Heart left ventricle (tissue), 16 donors: ENCODE measurements at places on chromosomes 1 and 21.

DNA sequence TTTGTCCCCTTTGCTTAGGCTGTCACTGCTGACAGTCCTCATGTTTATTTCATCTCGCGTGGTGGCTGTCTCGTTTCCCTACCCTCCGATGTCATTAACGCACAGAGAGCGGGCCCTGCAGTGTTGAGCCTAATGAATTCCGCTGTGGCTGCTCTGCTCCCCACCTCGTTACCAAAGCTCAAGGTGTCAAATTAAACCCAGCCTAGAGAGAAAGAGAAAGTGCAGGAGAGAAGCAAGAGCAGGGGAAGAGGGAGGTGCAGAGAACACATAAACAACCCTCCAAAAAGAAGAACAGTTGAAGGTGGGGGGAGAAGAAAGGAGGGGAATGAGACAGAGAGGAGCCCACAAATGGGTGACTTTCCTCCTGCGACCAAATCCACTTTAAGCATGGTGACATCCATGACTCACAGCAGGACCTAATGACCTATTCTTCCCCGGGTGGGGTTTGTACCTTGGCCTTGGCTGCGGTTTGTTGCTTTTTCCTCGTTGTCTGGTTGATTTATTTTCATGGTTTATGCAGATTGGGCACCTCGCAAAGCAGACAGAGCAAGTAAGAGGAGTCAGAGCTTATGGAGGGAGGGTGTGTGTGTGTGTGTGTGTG lies 92.5 kb downstream of the PBX1 start:
- no peak for DNase-seq

DNA sequence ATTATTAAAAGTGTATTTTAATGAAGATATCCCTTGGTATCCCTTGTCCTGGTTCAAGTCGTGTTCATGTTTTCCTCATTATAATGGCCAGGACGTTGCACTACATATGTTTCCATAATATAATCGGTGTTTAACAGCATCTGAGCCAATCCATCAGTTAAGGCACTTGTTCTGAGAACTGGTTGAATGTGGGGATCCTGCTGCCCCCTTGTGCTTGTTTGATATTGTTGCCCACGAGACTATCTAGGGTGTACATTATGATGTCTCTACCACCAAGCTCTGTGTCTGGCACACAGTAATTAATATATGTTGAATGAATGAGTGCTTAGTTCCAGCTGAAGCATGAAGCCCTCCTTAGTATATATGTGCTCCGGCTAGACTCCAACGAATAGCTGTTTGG lies 193.0 kb downstream of the CACNA1E start:
- peak; percentile 9 for DNase-seq

DNA sequence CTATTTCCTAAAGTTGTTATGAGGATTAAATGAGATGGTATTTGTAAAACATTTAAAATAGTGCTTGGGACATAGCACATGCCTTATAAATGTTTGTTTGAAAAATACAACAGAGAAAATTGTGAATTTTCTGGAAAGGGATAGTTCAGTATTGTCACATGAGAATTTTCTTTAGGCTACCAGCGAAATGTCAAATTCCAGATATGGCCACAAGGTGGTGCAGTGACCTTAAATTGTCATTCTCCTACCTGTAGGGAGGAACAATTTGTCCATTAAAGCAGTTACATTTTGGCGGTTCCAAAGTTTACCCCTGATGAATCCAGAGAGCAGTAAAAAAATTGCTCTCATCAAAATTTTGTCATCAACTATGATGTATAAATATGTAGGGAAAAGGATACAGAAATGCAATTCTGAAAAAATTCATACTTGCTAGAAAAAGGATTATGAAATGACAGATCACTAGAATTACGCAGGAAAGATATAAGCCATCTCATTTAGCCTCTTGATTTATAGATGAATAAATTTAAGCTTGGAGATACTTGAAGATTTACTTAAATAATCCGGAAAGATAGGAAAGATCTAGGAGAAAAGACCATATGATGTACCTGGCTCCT lies 50.2 kb upstream of the TSHB start:
- DNase-seq, result peak; percentile 38

- DNase-seq, result peak; percentile 85
Measured at GRCh38 chr1:15153184-15153841, at the start of gene TMEM51. TSS of gene TMEM51 (plus strand) at chr1:15153747. CDS start at chr1:15215088, 61,341 bp downstream.

DNA sequence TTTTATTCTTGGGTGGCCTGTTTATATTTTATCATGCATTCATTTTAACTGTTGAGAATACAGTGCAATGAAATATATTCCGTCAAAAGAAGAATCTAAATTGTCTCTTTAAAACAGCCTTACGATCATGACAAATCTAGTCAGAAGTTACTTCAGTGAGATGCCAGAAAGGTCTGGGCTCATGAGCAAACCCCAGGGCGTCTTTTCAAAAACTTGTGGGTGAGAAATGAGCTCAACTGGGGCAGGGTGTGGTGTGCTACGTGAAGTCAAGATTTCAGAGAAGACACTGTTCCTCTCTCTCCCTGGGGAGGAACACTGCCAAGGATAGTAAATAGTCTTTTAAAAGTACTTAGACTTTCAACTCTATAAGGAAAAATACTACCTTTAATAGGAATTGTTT lies 13.4 kb upstream of the UAP1 start:
- DNase-seq, result no peak

GRCh38 chr1:72942008-72942407 lies 659.7 kb upstream of the NEGR1 start:
- DNase-seq, result no peak

DNA sequence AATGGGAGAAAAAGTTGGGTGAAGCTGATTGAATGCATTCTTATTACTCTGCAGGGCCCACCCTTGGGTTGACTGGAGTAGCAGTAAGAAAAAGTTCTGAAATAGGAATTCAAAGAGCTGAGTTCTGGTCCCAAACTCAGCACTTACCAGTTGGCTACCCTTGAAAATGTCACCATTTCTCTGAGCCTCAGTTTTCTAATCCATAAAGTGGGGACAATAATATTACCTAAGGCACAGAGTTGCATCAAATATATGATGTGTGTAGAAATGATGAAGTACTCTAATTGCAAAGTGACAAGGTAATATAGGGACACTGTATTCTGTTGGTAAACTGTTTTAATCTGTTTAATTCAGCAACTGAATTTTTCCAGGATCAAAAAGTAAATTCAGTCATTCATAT lies 1.2 kb downstream of the LRRC52 start:
- no peak for DNase-seq

- DNase-seq, result no peak
Measured at GRCh38 chr1:167509587-167509986, 8.7 kb downstream of the CD247 start.

DNA sequence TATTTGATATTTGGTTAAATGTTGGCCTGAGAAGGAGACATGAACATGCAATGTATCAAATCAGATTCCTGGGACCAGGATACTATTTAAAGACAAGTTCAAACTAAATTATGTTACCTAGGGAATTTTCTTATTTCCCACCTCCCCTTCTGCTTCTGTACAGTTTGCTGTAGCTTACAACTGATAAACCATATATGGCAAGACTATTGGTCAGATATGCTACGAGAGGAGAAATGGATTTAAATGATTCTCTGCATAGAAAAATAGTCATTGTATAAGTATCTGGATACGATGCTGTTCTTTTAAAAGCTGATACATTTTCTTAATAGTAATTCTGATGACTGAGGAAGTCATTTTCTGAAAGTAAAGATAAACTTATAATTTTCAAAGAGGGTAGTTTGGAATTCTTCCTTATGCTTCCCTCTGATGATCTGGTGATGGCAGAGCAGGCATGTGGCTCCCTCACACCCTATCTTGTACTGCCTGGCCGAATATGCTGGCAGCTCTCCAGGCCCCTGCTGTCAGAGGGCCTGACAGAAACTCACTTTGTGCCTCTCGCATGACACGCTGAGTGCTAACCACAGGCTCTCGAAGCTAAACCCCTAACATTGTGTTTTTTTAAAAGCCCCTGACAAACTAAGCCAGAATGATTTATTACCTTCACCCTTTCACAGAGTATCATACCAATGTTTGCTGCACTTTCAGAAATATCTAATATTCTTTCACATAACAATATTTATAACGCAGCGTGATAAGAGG lies 19.4 kb downstream of the RRP15 start:
- peak; percentile 74 for DNase-seq

- no peak for DNase-seq
Measured at GRCh38 chr1:236083650-236084385, 18.9 kb upstream of the NID1 start.

DNA sequence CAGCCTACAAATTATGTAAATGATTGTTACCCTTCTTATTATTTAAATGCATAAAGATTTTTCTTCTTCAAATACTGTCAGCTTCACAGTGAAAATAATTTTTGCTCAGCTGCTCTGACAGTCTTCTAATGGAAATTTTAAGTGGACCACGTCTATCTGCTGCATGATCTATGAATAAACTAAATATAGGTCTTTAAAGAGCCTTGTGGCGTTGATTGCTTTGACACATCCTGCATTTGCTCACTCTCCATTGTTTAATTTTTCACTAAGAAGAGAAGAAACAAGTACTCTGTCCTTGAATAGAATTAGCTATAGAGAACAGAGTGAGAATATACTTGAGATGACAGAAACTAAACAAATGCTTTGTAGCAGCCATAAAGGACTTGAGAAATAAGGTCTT lies 826.1 kb downstream of the MRPL39 start:
- DNase-seq, result no peak

GRCh38 chr1:174534789-174535188 lies 87.0 kb downstream of the GPR52 start:
- DNase-seq, result no peak

- peak; percentile 80 for DNase-seq
Measured at GRCh38 chr1:11886986-11887665, 28.4 kb upstream of the NPPB start.

- DNase-seq, result no peak
Measured at GRCh38 chr1:29544406-29544805, 308.1 kb downstream of the PTPRU start.

- DNase-seq, result no peak
Measured at GRCh38 chr1:232009741-232010140, 383.2 kb downstream of the DISC1 start.

DNA sequence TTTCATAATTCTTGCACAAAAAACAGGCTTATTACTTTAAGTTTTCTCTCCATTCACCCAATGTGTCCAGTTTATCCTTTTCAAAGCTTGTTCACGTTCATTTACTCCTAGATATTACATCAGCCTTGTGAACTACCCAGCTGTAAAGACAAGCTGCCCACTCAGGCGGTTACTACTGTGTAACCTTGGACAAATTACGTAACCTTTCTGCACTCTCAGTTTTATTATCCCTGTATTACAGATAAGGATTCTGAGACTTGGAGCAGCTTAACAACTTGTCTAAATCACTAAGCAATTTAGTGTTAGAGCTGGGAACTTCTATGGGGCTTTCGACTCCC lies 20.5 kb upstream of the LPAR3 start:
- DNase-seq, result no peak

GRCh38 chr1:8992936-8993687 lies 33.1 kb downstream of the SLC2A7 start:
- no peak for DNase-seq

GRCh38 chr1:201375169-201375568 lies 2.3 kb downstream of the TNNT2 start:
- DNase-seq, result no peak

DNA sequence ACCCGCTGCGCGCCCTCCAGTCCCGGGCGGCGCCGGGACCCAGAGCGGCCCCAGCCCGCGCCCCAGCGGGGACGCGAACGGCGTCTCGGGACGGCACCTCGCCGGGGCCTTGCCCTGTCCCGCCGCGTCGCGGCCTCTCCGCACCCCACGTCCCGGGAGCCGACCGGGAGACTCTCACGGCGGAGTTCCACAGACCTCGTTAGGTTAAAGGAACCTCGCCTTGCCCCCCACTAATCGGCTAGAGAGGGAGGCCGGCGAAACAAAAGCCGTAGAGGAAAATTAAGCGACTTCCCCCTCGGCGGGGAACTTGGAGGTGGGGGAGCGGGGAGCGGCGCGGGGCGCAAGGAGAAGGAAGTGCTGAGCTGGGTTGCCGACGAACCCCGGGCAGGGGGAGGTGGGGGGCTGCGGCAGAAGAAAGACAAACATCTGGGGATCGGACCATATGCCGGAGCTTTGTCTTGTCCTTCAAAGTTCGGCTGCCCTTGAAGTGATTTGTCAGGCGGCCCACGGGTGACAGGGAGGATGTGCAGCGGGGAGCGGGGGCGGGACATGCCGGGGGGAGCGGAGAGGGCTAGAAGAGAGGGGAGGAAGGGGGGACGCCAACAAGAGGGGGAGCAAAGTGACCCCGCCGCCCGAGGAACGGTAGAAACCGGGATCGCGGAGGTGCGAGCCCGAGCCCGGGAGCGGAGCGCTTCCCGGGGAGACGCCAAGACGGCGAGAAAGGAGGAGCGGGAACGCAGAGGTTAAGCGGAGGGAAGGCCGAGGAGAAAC lies 120.0 kb upstream of the RRP15 start:
- peak; percentile 64 for DNase-seq

DNA sequence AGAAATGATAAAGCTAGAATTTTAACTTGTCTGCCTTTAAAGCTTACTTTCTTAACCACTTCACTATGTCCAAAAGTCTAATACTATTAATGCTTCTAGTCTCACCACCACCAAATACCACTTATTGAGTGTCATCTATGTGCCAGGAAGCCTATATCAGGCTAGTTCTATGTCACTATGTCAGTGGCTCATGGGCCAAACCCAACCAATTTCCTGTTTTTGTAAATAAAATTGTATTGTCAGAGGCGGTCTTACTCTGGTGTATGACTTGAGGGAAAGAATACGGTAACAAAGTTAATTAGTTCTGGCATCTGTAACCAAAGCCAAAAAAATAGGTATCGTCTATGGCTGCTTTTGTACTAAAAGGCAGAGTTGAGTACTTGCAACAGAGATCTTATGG lies 14.8 kb downstream of the F5 start:
- no peak for DNase-seq

- DNase-seq, result no peak
Measured at GRCh38 chr1:237701534-237701933, 189.2 kb downstream of the ZP4 start.

GRCh38 chr21:41691205-41692184 lies 75.4 kb downstream of the RIPK4 start:
- DNase-seq, result no peak

GRCh38 chr1:87178441-87178840 lies 150.2 kb upstream of the LMO4 start:
- DNase-seq, result no peak

DNA sequence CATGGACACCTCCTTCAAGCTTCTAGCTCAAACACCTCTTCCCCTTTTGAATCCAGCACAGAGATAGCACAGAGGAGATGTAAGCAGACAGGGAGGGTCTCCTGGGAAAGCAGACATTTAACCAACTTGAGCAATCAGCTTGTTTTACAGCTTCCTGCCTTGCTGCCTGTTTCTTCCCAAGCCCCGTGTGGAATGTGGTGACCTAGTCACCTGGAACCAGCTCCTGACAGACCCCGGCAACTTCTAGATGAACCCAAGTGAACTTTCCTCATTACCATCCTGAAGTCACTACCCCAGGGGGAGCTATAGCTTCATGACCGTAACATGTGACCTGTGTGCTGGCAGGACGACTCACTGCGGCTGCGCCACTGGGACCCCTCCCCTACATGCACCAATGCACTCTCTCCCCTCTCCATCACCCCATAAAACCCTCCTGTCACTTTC lies 24.1 kb upstream of the TTF2 start:
- DNase-seq, result no peak

GRCh38 chr1:177913762-177914540 lies 55.9 kb downstream of the SEC16B start:
- no peak for DNase-seq

- no peak for DNase-seq
Measured at GRCh38 chr1:14757286-14757625, 158.8 kb downstream of the KAZN start.
